ENCODE measurements at places on chromosomes 3 and 15.
A peak's percentile ranks its signal among the peaks of the same experiment; 100 is the strongest.

DNA sequence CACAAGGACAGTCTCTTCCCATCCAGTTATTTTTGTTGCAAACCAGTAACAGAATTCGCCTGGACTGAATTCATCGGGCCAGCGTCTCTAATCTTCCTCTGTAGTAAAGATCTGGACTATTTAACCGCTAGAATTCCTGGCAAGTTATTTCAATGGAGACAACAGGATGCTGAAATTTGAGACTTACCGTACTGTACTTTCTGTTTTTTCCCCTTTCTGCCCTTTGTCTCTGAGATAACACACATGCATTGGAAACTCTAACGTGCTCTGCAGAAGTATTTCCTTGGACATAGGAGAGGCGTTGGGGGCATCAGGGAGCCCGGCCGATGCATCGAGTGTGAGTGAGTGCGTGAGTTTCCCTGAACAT lies 61.5 kb downstream of the ASB7 start:
- DNase-seq, result peak; percentile 48

- DNase-seq, result peak; percentile 38
Measured at GRCh38 chr15:101578443-101578894, 73.7 kb downstream of the TM2D3 start.

- peak; percentile 82 for DNase-seq
Measured at GRCh38 chr3:87206070-87206469, 21.0 kb upstream of the CHMP2B start.

DNA sequence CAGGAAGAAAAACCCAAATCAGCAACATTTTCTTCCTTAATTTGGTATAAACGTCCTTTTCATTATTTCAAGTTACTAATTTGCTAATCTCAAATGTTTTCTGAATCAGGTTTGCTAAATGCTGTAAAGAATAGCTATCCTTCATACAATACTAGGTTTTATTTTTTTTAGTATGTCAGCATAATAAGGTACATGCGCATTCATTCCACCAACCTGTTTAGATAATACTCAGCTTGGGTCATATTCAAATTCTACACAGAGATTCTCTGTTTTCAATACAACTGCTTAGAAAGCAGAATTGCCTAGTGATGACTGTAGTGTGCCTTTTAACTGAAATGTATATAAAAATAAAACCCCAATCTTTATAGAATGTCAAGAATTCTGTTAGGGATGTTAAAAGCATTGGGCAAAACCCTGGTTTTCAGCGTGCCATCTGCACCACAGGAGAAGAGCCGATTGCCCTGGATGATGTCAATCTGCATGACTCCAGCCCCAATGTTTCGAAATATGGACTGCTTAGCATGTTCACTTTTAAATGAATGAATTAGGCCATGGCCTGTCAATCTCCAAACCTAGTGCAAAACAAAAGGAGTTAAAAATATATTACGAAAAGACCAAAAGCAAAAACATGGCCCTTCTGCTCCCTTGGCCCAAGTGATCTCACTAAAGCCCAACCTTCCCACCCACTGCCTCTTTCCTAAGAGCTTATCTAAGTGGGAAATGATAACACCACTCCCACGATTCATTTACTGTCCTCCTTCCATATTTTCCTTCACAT lies 107.4 kb downstream of the GLDN start:
- no peak for DNase-seq

DNA sequence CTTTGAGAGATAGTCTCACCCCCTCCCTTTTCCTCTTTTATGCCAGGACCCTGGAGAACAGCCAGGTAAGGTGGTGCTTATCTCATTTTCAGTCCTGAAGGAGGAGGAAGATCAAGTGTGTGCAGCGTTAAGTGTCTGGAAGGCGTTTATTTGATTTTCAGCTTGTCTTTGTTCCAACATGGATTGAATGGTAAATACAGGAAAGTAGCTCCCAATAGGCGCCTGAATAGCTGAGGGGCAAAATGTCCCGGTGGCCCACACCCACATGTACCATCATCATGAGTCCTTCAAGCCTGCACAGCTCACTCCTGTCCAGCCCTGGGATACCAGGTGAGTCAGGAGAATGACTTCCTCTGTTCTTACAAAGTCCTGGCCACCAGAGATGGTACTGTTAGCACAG lies 73.5 kb downstream of the CEMIP start:
- no peak for DNase-seq

DNA sequence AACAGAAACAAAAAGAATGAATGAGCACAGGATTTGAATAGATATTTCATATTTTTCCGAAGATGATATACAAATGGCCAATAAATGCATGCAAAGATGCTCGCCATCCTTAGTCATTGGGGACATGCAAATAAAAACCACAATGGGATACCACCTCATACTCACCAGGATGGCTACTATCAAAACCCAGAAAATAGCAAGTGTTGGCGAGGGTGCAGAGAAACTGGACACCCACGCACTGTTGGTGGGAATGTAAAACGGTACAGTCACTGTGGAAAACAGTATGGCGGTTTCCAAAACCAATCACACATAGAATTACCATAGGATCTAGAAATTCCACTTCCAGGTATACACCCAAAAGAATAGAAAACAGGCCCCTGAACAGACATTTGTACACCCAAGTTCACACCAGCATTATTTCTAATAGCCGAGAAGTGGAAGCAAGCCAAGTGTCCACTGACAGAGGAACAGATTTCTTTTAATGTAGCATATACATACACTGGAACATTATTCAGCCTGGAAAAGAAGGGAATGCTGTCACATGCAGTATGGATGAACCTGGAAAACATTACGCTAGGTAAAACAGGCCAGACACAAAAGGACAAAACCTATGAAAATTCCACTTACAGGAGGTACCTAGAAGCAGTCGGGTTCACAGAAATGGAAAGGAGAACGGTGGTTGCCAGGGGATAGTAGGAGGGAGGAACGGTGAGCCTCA lies 3.6 kb downstream of the RNF168 start:
- DNase-seq, result no peak

- no peak for DNase-seq
Measured at GRCh38 chr3:118955914-118956556, 78.6 kb downstream of the IGSF11 start.

Data from M059J (cell line).